ENCODE measurements at places on chromosomes 4 and X.
A peak's percentile ranks its signal among the peaks of the same experiment; 100 is the strongest.

GRCh38 chr4:81204571-81204970 lies 10.5 kb downstream of the PRKG2 start:
- DNase-seq, result peak; percentile 45

DNA sequence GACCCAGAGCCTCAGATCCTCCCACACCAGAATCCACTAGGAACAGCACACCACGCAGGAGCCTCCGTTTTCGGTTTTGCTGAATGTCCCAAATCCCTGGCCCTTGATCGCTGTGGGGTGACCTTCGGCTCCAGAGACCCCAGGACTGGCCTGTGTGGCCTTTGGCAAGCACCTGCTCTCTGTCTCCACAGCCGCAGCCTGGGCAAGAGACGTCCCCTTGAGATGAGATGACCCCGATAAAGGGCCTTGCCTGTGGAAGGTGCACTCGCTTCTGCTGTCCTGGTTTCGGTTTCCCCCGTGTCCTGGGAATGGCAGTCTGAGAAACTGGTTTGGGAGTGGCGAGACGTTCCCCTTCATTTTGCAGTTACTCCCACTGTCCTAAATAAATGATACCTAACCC lies 9.6 kb downstream of the PSAPL1 start:
- peak; percentile 47 for DNase-seq

DNA sequence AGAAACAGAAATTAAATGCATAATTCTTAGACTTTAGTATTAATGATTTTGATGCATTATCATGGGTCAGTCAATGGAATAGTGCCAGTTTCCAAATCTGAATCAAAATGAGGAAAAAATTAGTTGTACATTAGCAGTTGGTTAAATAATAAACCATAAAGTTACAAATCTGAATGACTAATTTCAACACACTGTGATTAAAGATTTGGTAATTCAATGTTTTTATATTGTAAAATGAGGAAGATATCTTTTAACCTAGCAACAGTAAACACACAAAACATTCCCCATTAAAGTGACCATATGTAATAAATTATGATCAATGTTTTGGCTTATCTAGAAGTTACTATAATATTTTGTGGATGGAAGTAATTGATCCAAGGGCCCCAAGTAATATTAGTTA lies 1.6 kb downstream of the FBXO8 start:
- DNase-seq, result no peak

GRCh38 chrX:50971395-50971794 lies 60.9 kb downstream of the BMP15 start:
- DNase-seq, result no peak

- no peak for DNase-seq
Measured at GRCh38 chrX:7647831-7648230, 195.1 kb upstream of the VCX start.

- no peak for DNase-seq
Measured at GRCh38 chr4:25795566-25796454, 67.0 kb downstream of the SEL1L3 start.

- no peak for DNase-seq
Measured at GRCh38 chr4:138999666-139000065, 15.9 kb upstream of the NOCT start.

DNA sequence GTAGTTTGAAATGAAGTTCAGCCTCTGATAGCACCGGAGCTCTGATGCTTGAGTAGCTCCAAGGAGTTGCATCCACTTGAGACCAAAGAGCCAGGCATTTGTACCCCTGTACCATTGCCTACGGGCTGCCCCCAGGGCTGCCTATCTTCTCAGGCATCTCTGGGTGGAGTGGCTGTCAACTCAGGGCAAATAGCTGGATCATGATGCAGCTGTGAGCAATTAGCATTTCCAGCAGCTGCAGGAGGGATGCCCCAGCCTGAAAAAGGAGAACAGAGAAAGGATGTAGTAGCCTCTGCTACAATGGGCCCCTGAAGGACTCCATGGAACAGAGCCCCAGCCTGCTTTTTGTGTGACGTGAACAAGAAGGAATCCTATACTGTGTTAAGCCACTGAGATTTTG lies 492.6 kb downstream of the BCOR start:
- no peak for DNase-seq

DNA sequence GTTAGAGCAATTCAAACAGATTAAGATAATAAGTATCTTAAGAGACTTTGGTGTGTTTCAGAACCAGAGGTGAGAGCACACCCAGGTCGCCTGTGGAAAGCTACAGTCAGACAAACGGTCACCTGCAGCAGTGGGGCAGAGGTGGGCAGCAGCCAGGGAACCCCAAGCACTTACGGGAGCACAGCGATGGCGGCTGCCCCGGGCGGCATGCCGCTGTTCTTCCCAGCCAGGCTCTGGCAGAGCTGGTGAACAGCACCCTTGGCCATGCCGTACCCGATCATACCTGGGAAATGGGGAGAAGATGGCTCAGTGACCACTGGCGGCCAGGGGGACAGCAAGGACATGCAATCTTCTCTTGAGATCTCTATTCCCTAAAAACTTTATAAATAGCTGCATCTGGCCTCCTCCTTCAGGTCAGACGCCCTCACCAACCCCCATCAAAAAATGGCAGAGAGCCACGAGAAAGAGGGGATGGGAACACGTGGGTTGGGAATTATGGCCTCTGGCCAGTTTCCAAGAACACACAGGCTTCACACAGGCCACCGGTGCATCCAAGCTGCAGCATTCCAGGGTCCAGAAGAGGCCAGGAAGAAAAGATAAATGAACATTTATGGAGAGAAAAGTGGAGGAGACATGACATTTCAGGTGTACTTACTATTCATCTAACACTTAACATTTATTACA lies 19.7 kb downstream of the QDPR start:
- no peak for DNase-seq

DNA sequence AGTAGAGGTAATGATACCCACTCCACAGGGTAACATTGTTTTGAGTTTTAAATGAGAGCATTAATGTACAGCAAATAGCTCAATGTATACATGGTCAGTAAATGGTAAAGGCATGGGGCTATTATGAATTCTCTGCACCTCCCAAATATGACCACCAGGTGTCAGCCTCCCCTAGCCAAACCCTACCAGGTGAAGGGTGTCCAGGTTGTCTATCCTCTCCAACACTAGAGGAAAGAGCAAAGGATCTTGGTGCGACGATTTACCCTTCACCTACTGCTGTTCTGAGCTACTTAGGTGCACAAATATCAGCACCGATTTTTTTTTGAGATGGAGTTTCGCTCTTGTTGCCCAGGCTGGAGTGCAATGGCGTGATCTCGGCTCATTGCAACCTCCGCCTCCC lies 26.5 kb upstream of the XIAP start:
- no peak for DNase-seq

DNA sequence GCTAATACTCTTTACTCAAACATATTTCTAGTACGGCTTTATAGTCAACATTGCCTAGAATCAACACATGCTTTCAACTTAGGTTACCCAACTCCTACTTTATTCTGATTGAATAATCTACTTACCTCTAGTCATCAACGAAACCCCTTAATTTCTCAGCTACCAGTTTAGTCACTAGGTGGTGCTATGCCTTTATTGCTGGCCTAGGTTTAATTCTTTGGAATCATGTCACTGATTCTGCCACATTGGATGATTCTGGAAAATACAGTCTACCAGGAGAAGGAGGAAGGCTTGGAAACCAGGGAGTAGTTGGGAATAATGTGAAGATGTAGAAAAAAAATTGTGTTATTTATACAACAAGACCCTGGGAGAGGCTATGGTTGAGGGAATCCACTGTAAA lies 167.7 kb downstream of the DCAF12L2 start:
- no peak for DNase-seq

GRCh38 chrX:115138040-115138439 lies 51.2 kb upstream of the RBMXL3 start:
- no peak for DNase-seq

- DNase-seq, result no peak
Measured at GRCh38 chr4:142095886-142096605, 459.7 kb downstream of the IL15 start.

- no peak for DNase-seq
Measured at GRCh38 chr4:159248384-159249178, 145.7 kb downstream of the RAPGEF2 start.

DNA sequence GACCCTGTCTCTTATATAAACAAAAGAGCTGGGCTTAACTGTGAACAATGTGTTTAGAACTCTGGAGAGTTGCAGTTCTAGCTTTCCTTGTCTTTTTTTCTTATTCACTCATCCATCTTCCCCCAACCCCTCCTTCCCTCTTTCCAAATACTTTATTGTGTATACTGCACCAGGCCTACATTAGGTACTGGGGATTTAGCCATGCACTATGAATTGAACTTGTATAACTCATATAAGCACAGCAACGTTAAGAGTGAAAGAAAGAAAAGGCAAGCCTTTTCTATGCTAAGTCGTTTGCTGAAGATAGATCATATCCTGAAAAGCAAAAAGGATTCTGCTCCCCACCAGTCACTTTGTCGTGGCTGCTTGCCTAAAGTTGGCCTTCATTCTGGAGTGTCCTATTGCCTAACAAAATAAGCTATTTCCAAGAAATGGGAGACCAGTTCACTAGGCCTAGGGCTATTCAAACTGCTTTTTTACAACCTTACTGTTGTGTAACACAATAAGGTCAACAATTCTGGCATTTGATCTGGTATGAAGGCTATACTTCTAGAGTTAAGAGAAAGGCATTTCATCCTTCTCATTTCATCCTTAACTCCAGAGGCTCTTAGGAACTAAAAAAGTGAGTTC lies 32.2 kb downstream of the CCNI start:
- no peak for DNase-seq

DNA sequence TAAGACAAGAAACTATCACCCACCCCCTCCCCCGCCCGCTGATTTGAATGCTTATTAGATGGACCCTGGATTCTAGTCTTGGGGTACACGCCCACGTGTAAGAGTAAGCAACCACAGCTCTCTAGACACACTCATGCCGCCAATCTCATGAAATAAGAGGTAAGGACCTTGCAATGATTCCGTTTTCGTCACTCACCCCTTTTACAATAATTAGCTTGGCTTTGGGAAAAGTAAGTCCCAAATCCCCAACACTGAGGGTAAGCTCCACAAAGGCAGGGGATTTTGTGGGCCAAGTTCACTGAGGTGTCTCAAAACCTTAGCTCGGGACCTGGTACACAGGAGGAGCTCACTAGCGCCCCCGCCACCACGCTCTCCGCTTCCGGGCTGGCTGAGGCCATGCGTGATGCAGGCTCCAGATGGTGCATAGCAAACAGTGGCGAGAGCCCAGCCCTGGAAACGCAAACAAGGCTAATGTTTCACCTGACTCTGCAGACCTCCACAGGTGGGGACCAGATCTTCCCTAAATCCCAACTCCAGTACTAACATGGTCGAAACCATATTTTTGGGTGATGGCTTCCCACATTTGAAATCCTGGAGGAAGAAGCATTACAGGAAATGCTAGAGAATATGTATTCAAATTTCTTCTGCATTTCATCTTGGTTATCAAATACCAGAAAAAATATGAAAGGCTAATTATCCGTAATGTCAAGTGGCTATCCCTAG lies 4.1 kb downstream of the PLAC8 start:
- DNase-seq, result peak; percentile 94

DNA sequence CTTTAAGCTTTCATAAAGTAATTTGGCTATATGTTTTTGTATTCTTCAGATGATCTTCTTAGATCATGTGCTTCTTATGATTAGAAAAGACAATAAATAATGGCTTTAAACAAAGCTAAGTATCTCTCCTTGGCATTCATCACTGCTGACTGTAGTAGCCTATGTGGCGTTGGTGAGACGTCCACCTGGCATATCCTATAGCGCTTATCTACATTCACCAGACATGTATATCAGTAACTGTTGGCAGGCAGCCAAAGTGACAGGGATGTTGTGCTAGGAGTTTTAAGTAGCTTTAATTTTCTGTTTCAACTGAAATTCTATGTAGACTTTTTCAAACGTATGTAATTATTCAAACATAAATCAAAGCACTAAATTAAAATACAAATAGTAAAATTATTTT lies 276.4 kb downstream of the IL15 start:
- no peak for DNase-seq

DNA sequence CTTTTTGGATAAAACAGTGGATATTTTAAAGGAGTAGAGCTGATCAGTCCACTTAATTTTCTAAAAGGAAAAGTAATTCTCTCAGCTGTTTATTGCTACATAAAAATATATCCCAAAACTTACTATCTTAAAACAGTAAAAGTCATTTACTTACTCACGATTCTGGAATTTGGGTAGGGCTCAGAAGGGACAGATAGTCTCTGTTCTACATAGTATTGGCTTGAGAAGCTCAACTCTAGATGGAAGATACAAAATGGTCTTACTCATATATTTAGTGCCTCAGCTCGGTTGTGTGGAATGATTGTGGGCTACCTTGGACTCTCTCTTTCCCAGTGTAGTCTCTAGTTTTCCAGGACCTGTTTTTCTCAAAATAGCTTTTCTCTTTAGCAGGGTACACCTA lies 691.5 kb upstream of the POU3F4 start:
- no peak for DNase-seq

DNA sequence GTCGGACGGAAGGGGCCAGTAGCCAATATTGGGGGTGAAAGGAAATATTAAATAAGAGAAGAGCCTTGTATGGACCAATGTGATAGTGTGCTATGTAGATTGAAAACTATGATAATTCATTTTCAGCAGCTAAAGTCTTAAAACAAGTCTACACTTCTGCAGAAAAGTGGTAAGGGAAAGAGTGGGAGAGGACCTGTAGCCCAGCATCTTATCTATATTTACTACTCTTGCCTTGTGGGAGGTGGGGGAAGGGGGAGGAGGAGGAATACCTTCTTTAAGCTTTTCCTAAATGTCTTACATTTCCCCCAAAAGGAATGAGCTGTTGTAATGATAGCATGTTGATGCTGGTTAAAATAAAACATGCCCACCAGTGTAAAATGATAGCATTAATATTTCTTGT lies 220.0 kb upstream of the SPRY1 start:
- no peak for DNase-seq

GRCh38 chr4:15042529-15043167 lies 40.4 kb downstream of the CPEB2 start:
- DNase-seq, result no peak

DNA sequence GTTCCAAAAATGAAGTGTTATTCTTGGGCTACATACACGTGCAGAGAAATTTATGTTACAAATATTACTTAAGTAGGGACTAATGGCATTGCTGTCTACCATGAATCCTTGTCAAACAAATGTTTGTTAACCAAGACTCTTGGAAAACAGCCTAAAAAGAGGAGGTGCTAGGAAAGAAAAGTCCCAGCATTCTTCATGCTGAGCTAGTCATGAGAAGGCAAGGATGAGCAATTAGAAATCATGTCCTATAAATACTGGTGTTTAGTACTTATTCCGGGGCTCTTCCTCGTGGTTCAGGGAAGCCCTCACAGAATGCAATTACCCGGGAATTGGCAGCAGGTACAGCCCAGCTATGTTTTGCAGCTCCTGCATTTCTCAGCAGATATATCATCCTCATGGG lies 378.1 kb upstream of the FTHL17 start:
- no peak for DNase-seq

Data from upper lobe of right lung (tissue), 1 donor.